ENCODE measurements at places on chromosomes 3 and 15. TPM values are rescaled to one million over a fixed set of nuclear protein-coding genes. Genes with fewer than 3 reads are reported as not detected.

DNA sequence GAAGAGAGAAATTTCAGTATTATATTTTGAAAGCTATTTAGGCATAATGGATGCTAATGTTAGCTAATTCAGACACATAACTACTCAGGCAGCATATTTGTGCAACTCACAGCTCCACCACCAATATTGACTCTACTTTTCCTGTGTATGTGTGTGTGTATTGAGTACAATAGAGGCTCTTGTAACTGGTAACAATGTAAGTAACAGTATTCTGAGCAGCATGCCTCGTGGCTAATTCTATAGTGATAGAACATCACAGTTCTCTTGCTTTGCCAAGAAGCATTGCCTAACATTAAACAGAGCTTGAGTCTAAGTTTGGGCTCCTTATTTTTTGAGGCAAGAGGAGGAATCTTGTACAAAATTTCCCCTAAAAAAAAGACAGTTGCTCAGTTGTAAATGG is 98.6 kb upstream of the ARHGEF26 start:
- no peaks in the 10 kb centered on the region for H3K4me1 ChIP-seq
- H3K27me3 ChIP-seq = no peaks in the 10 kb centered on the region
- H3K36me3 ChIP-seq = no peaks in the 10 kb centered on the region
- H3K4me3 ChIP-seq = no peak overlapping the region

- no peak for DNase-seq
- H3K36me3 ChIP-seq = no peaks in the 10 kb centered on the region
- H3K4me1 ChIP-seq = no peaks in the 10 kb centered on the region
- no peaks in the 10 kb centered on the region for H3K27me3 ChIP-seq
- H3K27ac ChIP-seq = no peak overlapping the region
Measured at GRCh38 chr15:63344731-63345390, 36.8 kb downstream of the CA12 start.

The SLC15A2 gene
- 44.6 TPM for total RNA-seq

DNA sequence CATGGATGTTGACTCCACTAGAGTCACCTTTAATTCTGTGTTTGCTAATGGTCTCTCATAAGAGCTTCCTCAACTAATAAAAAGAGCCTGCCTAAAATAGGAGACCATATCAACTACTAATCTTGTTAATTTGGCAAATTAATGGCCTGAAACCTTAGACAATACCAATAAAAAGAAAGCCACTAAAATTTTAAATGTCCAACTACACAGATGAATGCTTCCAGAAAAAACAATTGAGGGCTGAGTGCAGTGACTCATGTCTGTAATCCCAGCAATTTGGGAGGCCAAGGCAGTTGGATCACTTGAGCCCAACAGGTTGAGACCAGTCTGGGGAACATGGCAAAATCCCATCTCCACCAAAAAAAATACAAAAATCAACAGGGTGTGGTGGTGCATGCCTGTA is 230.9 kb downstream of the NSUN3 start:
- H3K36me3 ChIP-seq = no peaks in the 10 kb centered on the region
- H3K27ac ChIP-seq = no peak overlapping the region
- H3K4me3 ChIP-seq = no peak overlapping the region
- no peaks in the 10 kb centered on the region for H3K27me3 ChIP-seq
- no peaks in the 10 kb centered on the region for H3K4me1 ChIP-seq

DNA sequence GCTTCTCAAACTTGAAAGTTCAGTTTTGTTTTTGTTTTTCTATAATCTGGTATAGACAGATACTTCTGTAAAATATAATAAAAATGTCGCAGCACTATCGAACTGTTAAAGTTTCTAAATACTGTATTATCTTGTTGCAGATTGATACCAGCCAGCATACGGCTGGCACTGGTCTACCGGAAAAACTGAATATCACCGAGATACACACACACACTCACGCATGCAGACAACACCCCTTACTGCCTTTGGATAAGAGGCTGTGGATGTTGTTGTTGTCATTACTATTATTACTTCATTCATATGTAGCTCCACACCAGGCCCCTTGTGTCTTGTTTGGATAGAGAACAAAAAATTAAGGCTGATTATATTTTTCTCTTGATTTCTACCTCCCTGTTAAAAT is 32.4 kb downstream of the MAP6D1 start:
- no peaks in the 10 kb centered on the region for H3K27me3 ChIP-seq
- H3K27ac ChIP-seq = no peak overlapping the region
- H3K36me3 ChIP-seq = peaks cover 16% of the 10 kb centered on the region

DNA sequence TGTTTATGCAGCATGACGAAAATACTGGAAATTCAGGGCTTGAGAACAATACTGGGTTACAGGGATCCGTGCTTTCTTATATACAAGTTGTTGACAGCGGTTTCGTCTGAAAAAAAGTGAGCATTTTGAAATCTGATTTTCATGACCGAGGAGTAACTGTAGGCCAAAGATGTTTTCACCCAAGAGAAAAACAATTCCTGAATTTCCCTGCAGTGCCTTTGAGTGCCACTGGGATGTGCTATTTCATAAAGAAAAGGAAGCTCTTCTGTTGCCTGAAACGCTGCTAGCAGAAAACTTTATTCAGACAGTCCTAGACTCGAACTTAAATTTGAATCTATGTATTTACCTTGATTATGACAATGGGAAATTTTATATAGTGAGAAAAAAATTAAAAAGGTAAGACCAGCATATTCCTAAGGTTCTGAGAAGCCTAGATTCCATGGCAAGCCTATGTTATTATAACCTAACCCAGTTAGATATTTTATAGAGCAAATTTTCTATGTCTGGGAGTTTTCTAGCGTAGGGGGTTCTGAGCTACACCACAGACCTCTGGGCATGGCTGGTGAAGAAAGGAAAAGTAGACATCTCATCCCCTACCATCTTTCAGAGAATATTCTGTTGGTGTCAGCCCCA is 30.2 kb downstream of the KCNAB1 start:
- H3K36me3 ChIP-seq = no peaks in the 10 kb centered on the region
- DNase-seq = peak; percentile 82
- H3K27me3 ChIP-seq = no peaks in the 10 kb centered on the region
- H3K27ac ChIP-seq = no peak overlapping the region
- H3K4me1 ChIP-seq = peaks cover 3% of the 10 kb centered on the region

- no peak overlapping the region for H3K4me3 ChIP-seq
- no peaks in the 10 kb centered on the region for H3K27me3 ChIP-seq
- no peak overlapping the region for H3K27ac ChIP-seq
Measured at GRCh38 chr15:38524156-38524555, 40.5 kb downstream of the RASGRP1 start.

DNA sequence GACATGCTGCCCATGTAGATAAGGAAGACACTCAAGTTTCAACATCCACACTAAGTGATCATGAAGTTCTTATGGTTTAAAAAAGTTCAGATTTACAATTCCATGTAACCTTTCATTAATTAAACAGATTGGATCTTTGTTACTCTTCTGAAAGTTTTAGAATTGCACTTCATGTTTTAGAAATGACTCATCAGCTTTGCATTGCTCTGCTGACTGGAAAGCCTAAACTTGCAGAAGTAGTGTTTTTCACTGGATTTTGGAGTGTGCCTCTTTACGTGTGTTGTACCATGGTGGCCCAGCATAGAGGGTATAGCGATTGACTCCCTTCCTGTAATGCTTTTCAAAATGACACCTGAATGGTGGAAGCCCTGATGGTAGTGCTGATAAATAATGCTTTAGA is 157.9 kb downstream of the BBX start:
- H3K4me1 ChIP-seq = peaks cover 18% of the 10 kb centered on the region
- no peaks in the 10 kb centered on the region for H3K36me3 ChIP-seq
- H3K27ac ChIP-seq = no peak overlapping the region
- no peak overlapping the region for H3K4me3 ChIP-seq
- H3K27me3 ChIP-seq = no peaks in the 10 kb centered on the region
- no peak for DNase-seq

GRCh38 chr15:80536231-80536630 is 132.0 kb downstream of the ARNT2 start:
- peaks cover 11% of the 10 kb centered on the region for H3K4me1 ChIP-seq
- no peak overlapping the region for H3K27ac ChIP-seq
- peaks cover 9% of the 10 kb centered on the region for H3K36me3 ChIP-seq
- no peaks in the 10 kb centered on the region for H3K27me3 ChIP-seq
- no peak for DNase-seq
- H3K4me3 ChIP-seq = no peak overlapping the region

DNA sequence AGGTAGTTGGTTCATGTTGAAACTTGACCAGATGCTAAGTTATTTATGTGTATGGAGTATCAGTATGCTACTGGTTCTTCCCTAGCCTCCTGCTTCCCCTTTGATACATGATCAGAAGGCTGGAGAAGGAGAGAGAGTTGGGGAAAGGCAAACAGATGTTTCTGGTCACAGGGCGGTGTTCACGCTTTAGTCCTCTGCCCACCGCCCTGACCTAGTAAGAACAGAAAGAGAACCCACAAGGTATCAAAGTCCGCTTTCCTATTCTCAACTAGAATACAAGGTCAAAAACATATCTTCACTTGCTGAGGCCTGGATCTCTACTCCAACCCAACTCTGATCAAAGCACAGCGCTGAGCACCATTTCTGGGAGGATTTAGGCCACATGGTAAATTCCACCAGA is 55.5 kb downstream of the NCEH1 start:
- no peaks in the 10 kb centered on the region for H3K36me3 ChIP-seq
- no peak overlapping the region for H3K4me3 ChIP-seq
- H3K4me1 ChIP-seq = no peaks in the 10 kb centered on the region

DNA sequence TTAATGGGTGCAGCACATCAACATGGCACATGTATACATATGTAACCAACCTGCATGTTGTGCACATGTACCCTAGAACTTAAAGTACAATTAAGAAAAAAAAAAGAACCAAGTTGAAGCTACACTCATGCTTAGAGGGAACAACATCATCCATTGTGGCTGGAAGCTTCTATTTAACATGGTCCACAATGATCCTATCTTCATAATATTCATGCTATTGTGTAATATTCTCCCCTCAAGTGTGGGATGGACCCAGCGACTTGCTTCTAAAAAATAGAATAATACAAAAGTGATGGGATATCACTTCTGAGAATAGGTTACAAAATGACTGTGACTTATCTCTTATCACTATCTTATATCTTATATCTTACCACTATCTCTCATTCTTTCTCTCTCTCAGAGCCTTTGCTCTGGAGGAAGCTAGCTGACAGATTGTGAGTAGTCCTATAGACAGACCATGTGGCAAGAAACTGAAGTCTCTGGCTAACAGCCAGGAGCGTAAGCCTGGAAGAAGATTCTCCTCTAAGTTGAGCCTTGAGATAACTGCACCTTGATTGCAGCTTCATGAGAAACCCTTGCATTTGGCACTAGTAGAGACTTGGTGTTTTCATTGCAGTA is 198.5 kb upstream of the MRPL3 start:
- no peak for DNase-seq
- no peak overlapping the region for H3K4me3 ChIP-seq
- no peaks in the 10 kb centered on the region for H3K36me3 ChIP-seq
- H3K4me1 ChIP-seq = no peaks in the 10 kb centered on the region

DNA sequence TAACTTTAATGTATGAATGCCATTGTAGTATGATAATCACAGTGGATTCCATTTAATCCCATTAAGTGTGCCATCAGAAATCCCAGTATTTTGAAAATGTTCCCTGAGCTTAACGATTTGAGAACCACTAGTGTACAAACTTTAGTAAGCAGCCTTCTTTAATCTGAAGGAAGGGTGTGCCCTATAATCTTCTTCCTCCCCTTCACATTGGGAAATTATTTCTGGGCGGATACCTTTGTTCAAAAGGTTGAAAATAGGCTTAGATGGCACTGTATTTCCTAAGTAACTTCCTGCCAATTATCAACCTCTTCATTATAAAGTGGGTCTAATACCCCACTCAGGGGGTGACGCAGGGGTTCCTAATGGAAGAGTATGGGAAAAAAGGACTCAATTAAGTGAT is 62.4 kb downstream of the GTPBP8 start:
- H3K27me3 ChIP-seq = no peaks in the 10 kb centered on the region
- H3K4me3 ChIP-seq = no peak overlapping the region
- H3K4me1 ChIP-seq = peaks cover 10% of the 10 kb centered on the region
- DNase-seq = no peak

DNA sequence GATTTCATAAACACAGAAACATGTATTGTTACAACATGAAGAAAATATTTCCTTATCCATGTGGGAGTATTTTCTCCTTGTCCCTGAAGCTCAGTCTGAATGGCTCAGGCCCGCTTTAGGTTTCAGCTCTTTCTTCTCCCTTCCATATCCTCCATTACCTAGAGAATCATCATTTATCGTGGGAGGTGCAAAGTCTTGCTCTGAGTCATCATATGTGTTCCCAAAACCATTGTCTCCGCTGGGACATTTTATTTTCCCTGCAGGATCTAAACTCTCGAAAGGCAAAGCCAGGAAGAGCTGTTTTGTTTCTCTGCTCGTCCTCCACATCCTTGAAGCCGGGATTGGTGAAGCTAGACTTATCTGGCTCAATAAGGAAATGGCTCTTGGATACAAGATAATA is 571.2 kb downstream of the EDEM1 start:
- no peak for DNase-seq
- H3K27ac ChIP-seq = no peak overlapping the region
- H3K4me3 ChIP-seq = no peak overlapping the region
- no peaks in the 10 kb centered on the region for H3K36me3 ChIP-seq
- H3K4me1 ChIP-seq = no peaks in the 10 kb centered on the region
- no peaks in the 10 kb centered on the region for H3K27me3 ChIP-seq

The STRIT1 gene
- not detected for total RNA-seq

- H3K27me3 ChIP-seq = no peaks in the 10 kb centered on the region
- H3K27ac ChIP-seq = no peak overlapping the region
- H3K4me1 ChIP-seq = peaks cover 1% of the 10 kb centered on the region
- H3K36me3 ChIP-seq = no peaks in the 10 kb centered on the region
- peak; percentile 58 for DNase-seq
Measured at GRCh38 chr15:62625429-62626033, 417.0 kb upstream of the TPM1 start.

- H3K4me1 ChIP-seq = no peaks in the 10 kb centered on the region
- no peak for DNase-seq
- H3K27ac ChIP-seq = no peak overlapping the region
- H3K4me3 ChIP-seq = no peak overlapping the region
- H3K36me3 ChIP-seq = no peaks in the 10 kb centered on the region
Measured at GRCh38 chr3:148945116-148945515, 46.2 kb upstream of the GYG1 start.

The PIK3CA gene
- 42.9 TPM for total RNA-seq

- H3K27me3 ChIP-seq = no peaks in the 10 kb centered on the region
- no peaks in the 10 kb centered on the region for H3K36me3 ChIP-seq
- no peak for DNase-seq
- H3K27ac ChIP-seq = no peak overlapping the region
Measured at GRCh38 chr15:74542166-74543042, 1.4 kb downstream of the ARID3B start.

DNA sequence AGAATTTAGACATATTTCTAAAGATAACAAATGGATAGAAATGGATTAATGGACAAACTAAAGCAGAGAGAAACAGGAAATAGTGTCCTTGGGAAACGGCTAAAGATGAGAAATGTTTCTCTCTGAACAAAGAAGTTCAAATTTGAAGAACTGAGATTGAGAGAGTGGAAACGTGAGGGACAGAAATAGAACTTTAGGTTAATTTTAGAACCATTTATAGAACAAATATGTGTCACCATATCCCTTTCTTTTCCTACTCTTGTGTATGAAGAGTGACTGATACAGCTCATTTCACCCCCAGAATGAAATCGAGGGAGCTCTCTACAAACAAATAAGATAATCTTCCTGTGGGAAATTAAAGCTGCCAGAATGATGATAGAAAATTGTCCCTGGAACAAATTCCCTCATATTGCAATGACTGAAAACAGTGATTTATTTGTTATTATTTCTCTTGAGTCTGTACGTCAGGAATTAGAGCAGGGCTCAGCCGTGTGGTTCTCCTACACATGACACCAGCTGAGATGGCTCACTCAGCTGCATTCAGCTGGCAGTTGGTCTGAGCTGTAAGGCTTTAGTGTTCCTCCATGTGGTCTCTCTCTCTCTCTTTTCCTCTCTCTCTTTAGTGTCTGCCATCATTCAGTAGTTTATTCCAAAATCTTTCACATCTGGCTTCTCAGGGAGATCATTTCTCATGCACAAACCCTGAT is 46.6 kb upstream of the ARPP21 start:
- H3K4me1 ChIP-seq = no peaks in the 10 kb centered on the region
- no peak overlapping the region for H3K27ac ChIP-seq

The DPPA2 gene
- total RNA-seq = not detected

Data from lung (tissue), 17 donors.